ENCODE measurements at places on chromosomes 1 and 21. TPM values are rescaled to one million over a fixed set of nuclear protein-coding genes. Genes with fewer than 3 reads are reported as not detected.

DNA sequence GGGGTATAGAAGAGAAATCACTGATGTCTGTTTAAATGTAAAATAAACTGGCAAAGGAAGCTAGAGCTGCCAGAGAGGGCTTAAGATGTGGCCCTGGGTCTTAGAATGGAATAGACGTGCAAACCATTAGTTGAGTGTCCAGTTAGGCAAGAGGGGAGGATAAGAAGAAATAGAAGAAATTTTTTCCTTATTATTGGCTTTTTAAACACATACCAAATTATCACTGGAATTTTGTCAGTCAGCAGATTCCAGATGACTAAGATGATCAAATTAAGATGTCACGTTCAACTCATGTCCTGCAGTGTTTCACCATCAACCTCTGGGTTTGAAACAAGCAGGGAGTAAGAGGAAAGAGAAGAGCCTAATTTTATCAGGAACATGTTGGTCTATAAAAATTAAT is 71.6 kb upstream of the C1orf21 start:
- no peak for DNase-seq

Gene S100A4
- 31.2 TPM for polyA plus RNA-seq

GRCh38 chr1:11481019-11481418 is 2.1 kb downstream of the DISP3 start:
- DNase-seq = no peak

Gene WNT4
- 6.7 TPM for polyA plus RNA-seq

DNA sequence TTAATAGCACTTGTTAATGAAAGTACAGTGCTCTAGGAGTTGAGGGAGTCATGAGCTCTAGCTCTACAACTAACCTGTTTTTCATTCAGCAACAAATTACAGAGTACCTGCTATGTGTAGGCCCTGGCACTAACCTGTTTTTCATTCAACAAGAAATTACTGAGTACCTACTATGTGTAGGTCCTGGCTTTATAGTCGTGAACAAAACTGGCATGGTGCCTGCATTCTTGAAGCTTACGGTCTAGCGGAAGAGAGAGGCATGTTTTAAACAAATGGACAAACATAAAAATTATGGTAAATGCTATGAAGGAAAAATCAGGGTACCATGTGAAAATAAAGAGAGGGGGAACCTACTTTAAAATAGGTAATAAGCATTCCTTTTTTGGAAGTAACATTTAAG is 2.2 kb upstream of the UBAP2L start:
- no peak for DNase-seq

DNA sequence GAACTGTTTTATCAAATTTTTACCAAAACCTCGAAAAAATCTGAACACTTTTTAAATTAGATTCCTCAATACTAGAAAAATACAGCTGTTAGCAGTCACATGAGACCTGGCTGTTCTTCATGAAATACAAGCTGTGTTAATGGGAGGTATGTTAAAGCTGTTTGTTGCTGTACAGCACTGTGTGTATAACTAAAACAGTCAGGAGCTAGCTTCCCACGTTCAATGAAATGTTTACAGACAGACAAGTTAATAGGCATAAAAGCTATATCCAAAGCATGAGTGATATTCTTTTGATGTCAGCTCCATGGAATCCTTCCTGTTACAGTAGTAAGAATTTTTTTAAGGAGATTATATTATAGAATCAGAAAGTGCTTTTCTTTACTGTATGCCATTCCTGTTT is 223.2 kb upstream of the FOXD3 start:
- DNase-seq = no peak

DNA sequence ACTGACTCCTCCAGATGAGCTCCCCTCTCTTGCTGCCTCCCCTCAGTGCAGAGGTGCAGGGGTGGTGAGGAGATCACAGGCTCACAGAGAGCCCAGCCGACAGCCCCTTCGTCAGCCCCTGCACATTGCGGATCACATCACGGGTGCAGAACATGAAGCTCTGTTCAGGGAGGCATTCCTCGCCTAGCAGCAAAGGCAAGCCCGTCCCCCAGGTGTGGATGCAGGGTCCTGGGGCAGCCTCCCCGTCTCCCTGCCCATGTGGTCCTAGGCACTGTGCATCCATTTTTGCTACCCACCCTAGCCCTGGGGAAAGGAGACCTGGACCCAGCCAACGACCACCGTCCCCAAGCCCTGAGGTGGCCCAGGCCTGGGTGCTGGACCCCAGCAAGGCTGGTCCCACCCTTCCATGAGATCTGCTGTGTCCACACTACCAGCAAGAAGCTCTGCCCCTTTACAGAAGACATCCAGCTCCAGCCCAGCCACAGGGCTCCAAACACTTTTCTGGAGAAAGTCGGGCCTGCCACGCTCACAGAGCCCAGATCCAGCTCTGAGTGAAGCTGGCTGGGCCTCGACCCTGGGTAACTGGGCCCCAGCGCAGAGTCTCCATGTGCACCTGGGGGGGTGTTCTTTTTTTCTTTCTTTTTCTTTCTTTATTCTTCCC is 248.7 kb downstream of the NPHP4 start:
- no peak for DNase-seq

Gene BRDT
- polyA plus RNA-seq = 0.08 TPM

DNA sequence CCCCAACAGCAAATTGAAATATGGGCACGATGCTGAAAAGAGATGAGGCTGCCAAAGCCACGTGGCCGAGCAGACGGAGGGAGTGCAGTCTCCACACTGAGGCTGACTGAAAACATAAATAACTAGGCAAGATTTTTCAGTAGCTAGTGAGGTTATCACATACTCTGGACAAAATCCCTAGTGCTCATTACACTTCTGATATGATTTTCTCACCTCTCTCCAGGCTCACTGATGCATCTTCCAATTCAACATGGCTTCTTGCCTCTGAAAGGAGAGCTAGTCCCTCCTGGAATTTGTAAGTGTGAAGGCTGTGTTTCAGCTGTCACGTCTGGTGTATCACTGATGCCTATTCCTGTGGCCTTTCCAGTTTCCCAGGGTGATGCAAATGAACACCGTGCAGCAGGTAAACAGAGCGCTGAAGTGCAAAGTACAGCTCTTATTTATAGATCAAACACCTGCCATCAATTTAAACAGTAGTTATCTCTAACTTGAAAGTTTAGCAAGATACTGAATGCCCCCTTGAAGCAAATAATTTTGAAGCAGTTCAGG is 656.1 kb downstream of the KIF26B start:
- DNase-seq = no peak

DNA sequence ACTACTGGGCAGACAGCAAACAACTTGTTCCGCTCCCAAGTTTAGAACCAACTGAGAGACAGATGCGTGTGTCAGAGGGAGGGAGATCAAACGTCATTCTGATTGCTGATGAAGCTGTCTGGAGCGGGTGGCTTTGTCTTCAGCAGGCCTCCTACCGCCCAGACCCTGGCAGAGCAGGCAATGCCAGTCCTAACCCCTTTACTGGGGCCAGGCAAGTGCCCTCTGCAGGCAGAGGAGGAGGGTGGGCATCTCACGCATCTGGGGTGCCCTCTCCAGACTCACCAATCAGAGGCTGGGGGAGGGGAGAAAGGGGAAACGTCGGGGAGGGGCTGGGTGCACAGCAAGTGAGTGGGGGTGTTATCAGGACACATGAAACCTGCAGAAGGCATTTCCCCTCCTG is 126.6 kb downstream of the ACTL8 start:
- DNase-seq = no peak

GRCh38 chr1:28064064-28064463 is 24.3 kb downstream of the EYA3 start:
- no peak for DNase-seq

DNA sequence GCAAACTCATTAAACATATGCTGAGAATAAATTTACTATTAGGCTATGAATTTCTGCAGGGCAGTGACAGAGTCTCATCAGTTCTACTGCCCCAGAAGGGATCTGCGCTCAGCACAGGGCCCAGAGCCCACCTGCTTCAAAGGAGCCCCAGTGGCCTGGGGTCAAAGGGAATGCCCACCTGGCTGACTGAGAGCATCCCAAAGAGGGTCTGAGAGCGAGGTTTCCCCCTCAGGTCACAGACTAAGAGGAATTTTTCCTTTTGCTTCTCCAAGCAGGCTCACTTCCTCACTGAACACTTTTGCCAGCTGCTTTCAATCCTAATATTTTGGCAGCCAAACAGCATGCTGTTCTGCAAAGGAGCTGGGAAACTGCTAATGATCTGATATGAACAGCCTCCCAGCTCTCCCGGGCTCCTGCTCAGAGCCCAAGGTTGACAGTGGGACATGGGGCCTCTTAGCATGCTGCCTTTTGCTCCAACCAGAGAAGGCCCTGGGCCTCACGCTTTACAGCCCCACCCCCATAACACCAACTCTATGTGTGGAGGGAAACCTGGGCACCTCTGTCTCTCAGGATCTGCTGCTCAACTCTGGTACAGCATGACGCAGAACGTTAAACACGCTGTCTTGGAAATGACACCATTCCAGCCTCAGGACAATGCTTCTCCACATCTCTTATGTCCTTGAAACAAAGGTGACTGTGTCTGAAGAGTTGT is 70.7 kb upstream of the SYT6 start:
- peak; percentile 47 for DNase-seq

GRCh38 chr1:45365051-45365450 is 24.8 kb upstream of the MUTYH start:
- no peak for DNase-seq

Gene VASH2
- 28.3 TPM for polyA plus RNA-seq

Gene TFF2
- polyA plus RNA-seq = not detected

DNA sequence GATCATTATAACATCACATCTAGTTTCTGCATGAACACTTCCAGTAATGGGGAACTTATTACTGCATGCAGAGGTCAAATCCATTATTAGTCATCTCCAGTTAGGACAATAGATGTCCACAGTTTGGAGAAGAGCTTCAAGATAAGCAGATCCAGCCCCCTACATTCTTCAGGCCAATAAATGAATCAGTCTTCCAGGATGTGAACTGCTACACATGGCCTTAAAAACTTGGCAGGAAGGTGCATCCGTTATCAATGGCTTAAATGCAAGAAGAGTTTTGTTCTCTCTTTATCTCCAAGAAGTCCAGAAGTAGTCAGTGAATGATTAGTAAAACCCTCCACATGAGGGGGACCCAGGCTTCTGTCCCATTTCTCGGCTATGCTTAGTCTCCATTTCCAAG is 70.8 kb downstream of the DMRTA2 start:
- no peak for DNase-seq

Gene FLG
- 2.3 TPM for polyA plus RNA-seq

DNA sequence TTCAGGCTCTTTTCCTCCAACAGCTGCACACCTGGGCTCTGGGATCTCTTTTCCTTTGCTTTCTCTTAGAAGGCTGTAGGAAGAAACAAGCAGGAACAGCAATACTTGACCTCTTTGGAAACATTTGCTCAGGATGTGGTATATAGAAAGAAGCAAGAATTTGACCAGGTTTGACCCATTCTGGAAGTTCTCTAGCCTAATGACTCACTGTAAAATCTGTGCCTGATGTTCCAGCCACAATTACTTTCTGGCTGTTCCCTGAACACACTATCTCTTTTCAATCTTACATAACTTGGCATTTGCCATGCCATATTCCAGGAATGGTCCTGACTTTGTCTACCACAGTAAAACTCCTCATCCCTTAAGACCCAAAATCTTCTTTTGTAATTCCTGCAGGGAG is 419.9 kb upstream of the DAB1 start:
- no peak for DNase-seq

DNA sequence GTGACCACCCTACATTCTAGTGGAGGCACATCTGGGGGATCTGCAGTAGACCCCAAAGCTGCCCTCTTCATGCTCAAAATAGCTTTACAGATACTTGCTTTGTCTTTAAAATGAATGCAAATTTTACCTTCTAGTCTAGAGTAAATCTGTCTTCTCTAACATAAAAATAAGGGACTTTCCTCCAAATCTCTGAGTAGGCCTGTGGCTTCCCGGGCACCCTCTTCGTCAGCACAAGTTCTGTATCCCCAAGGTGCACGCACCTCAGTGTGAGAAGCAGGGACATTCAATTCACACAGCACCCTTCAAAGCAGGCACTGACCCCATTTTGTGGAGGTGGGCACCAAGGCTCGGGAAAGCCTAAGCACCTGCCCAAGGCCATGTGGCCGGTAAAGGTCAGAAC is 19.0 kb downstream of the MEF2D start:
- DNase-seq = no peak

DNA sequence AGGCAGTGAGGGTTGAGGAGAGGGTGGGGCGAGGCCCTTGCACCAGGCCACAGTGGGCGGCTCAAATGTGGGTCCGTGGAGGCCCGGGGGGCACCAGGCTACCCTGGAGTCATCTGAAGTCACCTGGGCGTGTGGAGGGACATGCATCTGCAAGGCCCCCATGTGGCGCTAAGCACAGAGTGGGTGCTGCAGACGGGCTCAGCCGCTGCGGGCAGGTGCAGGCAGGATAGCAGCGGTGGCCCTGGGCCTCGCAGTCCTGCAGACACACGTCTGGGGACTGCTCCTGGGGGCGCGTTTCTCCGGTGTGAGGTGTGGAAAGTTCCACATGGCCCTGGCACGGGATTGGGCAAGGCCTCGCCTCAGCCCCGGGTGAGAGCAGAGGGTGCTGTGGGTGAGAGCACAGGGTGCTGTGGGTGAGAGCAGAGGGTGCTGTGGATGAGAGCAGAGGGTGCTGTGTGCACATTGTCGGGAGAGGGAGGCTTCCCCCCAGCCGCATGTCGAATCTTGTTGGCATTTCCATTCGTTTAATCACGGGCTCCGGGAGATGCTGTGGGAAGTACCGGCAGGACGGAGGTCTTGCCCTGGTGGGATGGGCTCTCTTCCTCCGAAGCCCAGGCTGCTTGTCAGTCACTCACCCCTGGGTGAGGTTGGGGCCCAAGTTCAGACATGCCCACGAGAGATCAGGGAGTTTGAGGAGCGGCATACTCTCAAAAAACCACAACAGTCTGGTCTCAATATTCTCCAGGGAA is 46.5 kb downstream of the TP73 start:
- DNase-seq = no peak

Gene OR2M3
- 0.04 TPM for polyA plus RNA-seq

- no peak for DNase-seq
Observed at GRCh38 chr1:172154551-172154950, 265.9 kb upstream of the C1orf105 start.

DNA sequence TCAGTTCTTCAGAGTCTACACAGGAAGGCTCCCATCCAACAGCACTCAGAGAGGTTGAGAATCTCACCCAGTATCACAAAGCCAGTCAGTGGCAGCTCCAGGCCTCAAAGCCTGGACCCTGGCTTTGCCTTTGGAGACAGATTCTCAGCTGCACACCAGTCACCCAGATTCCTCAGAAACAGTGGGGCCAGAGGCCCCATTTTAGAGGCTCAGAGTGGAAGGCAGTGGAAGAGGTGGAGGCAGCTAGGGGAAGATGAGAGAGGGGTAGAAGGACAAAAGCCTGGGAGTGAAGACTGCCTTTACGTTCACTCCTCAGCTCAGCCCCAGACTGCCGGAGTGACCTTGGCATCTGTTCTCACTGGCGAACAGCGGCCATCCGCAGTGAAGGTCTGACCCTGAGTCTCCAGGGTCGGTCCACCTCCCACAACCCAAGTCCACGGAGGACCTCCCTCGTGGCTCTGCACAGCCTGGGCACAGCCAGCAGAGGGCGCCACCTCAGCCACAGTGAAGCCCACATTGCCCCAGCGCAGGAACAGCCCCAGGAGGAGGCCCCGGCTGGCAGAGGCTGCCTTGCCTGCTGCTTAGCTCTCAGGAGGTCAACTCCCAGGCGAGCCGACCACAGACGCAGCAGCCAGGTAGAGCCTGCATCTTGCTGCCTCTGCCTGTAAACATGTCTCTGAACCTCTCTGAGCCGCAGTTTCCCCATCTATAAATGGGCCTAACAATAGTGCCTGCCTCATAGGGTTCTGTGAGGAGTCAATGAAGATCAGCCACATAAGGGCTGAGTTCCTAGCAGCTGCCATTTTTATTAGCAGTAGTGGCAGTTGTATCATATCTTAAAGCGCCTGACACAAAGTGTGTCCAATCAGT is 5.9 kb upstream of the FNDC5 start:
- DNase-seq = no peak
